ENCODE measurements at places on chromosomes 6 and 20.

GRCh38 chr6:116366740-116367275 lies 3.9 kb upstream of the DSE start:
- DNase-seq: no peak

DNA sequence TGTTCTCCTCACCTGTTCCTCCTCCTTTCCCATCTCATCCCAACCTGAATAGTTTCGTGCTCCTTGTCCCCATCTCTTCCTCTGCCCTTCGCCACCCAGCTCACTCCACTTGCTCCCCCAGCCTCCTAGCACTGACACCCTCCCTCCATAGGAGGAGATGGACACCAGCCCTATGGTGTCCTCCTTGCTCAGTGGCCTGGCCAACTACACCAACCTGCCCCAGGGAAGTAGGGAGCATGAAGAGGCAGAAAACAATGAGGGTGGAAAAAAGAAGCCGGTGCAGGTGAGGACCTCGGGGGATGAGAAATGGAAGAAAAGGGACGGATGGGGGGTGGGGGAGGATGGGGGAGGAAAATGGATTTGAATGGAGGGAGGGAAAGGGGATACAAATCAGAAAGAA lies 6.2 kb downstream of the SLC12A5 start:
- DNase-seq: no peak

- no peak for DNase-seq
These were observed 594.9 kb downstream of the PHF3 start for GRCh38 chr6:64230530-64230929.

- no peak for DNase-seq
These were observed 24.8 kb downstream of the EPB41L1 start for GRCh38 chr20:36179170-36179945.

DNA sequence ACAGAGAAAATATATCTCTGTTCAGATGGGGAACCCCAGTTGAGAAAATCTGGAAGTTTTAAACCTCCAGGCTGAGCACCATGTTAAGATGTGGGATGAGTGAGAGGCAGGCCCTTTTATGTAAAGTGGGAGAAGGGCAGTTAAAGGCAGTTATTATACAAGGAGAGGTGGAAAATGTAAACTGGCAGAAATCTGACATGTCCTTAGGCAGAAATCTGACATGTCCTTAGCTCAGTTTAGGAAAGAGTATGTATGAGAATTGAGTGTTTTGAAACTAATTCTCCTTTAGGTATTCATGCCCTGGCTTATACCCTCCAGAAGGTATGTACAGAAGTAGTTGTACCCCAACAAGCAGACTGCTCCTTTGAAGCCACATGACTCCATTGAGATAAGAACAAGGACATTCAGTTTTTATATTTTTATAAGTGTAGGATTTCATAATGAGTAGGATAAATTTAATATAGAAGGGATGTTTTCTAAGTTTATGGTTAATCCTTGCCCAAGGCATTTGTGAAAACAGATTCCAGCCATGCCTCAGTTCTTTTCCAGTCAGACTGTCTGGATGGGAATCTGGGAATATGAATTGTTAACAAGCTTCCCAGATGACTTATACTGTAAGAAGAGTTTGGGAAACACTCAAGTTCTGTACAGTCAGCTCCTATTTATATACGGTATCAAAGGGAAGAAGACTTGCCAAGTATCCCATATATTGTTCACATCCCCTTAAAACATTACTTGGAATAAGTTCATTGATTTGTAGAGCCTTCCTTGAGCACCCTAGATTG lies 87.7 kb downstream of the SCAND1 start:
- no peak for DNase-seq

DNA sequence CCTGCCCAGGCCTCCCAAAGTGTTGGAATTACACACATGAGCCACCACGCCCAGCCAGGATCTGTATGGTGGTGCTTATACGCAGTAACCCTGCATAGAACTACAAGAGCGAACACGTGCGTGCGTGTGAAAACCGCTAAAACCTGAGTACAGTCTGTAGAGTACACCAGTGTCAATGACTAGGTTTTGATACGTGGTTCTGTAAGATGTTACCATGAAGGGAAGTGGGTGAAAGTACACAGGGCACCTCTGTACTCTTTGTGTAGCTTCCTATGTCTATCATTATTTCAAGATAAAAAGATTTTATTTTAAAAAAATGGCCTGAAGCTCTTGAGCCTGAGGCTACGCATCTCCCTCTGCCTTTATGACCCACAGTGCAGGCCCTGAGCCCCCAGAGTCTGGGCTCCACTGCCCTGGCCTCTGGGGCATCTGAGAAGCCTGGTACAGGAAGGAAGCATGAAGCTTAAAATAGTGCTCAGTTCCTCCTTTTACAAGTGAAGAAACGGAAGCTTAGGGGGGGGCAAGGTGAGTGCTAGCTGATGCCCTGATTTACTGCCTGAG lies 21.6 kb downstream of the LY86 start:
- no peak for DNase-seq

DNA sequence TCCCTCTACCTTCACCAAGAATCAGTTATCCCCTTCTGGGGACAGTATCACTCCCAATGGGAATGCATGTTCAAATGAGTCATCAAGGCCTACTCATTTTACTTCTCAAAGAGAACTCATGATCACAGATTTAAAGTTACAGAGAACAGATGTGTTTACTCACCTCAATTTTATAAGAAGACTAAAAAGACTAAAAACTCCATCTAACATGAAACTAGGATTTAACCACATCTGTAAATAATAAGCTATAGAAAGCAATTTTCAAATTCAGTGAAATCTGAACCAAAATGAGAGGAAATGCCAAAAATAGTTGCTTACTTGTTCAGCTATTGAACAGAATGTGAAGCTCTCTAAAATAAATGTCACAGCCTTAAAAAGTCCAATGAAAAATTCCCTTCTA lies 300.1 kb upstream of the KCNQ5 start:
- DNase-seq: no peak

DNA sequence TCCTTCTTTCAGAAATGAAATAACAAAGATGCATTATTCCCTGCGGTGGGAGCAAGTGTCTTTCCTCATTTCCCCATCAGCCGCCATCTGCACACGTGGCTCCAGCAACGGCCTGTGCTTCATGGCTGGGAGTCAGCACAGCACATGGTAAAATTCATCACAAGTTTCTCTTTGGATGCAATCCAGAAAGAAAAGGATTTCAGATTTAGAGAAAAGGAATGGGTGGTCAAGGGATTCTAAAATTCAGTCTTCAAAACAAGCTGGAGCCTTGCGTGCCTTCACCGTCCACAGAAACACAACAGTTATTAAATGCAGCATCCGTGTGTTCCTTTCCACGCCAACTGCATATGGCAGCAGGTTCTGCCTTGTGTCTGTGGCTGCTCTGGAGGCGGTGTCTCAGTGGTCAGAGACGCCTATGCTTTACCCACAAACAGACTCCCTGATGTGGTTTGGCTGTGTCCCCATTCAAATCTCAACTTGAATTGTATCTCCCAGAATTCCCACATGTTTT lies 107.6 kb downstream of the THBS2 start:
- no peak for DNase-seq

DNA sequence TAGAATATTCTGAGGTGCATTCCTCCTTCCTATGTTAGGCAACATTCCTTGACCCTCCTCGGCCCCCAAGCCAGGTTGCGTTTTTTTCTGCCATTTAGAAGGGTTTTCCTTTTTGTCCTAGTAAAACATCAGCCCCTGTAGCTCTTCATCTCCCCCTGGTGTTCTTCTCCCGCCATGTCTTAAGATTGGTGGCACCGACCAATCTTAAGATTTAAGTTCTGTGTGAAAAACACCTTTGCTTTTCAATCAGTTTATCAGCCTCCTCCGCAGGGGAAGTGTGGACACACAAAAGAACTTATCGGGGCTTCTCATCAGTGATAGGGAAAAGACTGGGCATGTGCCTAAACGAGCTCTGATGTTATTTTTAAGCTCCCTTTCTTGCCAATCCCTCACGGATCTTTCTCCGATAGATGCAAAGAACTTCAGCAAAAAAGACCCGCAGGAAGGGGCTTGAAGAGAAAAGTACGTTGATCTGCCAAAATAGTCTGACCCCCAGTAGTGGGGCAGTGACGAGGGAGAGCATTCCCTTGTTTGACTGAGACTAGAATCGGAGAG lies 719 bp upstream of the EDN1 start:
- DNase-seq: peak; percentile 83

GRCh38 chr6:21611485-21611884 lies 17.9 kb downstream of the SOX4 start:
- no peak for DNase-seq

- DNase-seq: peak; percentile 69
These were observed 12.2 kb upstream of the SERPINB1 start for GRCh38 chr6:2853769-2854395.

DNA sequence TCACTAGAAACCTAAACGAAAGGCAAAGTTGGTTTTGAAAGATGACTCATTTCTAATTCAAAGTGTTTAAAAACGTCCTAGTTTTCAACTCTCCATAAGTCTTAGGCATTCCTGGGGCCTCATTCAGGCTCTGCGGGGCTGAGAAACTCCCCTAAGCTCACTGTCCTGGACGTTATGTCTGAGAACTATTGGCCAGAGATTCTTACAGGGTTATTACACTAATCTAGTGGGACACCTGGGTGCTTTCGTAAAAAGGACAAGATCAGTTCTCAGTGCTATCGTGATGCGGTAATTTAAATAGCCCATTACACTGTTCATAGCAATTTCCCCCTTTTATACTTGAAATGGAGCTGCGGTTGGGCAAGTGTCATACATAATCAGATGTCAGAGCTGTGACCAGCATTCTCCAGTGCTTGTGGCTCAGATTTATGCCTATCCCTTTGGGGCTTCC lies 280.9 kb downstream of the QKI start:
- no peak for DNase-seq

- DNase-seq: peak; percentile 50
These were observed 701.8 kb upstream of the FLRT3 start for GRCh38 chr20:15039088-15039752.

DNA sequence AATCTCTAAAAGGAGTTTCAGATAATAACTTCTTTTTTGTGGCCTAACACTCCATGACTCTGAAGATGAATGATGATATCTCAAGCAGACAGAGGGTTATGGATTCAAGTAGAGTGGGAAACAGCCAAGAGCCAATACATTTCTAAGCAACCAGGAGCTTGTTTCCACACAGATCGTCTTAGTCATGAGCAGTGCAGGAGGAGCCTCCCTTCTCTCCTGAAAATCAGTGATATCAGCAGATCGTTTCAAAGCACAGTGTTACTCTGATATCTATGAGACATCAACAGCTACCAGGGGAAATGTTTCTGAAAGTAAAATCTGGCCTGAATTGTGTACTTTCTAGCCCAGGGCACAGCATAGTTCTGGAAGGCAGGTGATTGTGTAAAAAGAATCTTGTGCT lies 11.5 kb downstream of the ADGRG6 start:
- peak; percentile 61 for DNase-seq

DNA sequence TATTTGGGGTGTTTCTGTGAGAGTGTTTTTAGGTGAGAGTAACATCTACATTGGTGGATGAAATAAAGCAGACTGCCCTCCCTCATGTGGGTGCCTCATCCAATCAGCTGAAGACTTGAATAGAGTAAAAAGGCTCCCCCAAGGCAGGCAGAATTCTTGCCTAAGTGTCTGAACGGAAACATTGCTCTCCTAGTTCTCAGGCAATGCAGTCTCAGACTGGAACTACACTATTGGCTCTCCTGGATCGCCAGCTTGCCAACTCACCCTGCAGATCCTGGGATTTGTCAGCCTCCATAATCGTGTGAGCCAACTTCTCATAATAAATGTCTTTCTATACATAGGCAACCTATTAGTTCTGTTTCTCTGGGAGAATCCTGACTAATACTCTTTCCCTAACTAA lies 5.5 kb upstream of the TMEM170B start:
- DNase-seq: no peak

Data from MCF 10A (cell line).